ENCODE measurements at places on chromosomes 4 and X.
A peak's percentile ranks its signal among the peaks of the same experiment; 100 is the strongest.

GRCh38 chr4:148443512-148444295 lies 1.5 kb upstream of the NR3C2 start:
- peak; percentile 56 for DNase-seq

DNA sequence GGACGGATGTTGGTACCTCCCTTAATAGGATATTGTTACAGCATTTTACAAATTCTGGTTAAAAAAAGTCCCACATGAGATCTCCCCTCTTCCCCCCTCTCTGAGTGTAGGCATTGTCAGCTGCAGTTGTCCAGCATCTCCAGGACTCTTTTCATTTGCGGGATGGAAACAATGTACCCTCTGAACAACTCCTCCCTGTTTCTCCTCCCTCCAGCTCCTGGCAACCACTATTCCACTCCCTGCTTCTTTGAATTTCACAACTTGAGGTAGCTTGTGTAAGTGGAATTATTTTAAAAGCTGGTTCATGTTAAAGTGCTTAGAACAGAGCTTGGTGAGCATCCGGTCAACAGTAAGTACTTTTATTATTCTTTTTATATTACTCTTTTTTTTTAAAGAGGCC lies 69.8 kb downstream of the TBL1X start:
- DNase-seq: peak; percentile 43

DNA sequence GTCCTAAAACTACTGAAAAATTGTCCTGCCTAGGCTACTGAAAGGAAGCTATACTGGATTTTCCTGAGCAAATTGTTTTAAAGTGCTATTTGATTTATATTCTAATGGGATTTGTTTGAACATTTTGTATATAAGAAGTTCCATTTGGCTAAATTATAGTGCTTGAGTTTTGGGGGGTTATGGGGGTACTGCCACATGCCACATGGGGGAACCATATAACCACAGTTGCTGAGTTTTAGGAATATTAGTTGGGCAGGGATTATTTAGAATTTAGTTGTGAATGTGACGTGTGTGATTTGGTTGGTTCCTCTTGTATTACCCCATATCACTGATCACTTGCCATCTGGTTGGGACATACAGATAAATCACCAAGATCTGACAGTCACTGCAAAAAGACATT lies 224.5 kb upstream of the TAPT1 start:
- no peak for DNase-seq

DNA sequence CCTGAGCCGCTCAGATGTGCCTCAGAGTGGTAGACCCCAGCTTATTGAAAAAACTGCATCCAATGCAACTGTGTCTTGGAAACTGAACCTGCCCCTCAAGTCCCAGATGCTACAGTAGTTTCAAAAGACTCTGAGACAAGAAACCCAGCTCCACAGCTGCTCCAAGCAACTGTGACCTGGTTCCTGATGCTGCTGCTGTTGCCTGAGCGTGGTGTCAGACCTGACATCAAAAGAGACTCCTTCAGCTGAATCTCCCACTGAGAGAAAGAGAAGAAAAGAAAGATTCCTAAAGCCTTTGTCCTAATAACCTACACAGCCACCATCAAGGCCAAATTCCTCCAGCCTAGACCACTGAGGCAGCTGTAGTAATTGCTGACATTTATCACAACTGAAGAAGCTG lies 630.1 kb downstream of the STIM2 start:
- DNase-seq: no peak

- DNase-seq: no peak
Observed at GRCh38 chrX:16664626-16665025, 14.7 kb downstream of the S100G start.

GRCh38 chrX:101040197-101040596 lies 11.7 kb downstream of the TRMT2B start:
- DNase-seq: no peak

GRCh38 chrX:143994206-143994605 lies 110.3 kb downstream of the UBE2NL start:
- DNase-seq: no peak
